ENCODE measurements at places on chromosomes 5 and 9.

GRCh38 chr9:113220467-113221002 lies 542 bp downstream of the FKBP15 start:
- DNase-seq, result peak; percentile 36

GRCh38 chr5:93431250-93431649 lies 149.8 kb downstream of the NR2F1-AS1 start:
- no peak for DNase-seq

DNA sequence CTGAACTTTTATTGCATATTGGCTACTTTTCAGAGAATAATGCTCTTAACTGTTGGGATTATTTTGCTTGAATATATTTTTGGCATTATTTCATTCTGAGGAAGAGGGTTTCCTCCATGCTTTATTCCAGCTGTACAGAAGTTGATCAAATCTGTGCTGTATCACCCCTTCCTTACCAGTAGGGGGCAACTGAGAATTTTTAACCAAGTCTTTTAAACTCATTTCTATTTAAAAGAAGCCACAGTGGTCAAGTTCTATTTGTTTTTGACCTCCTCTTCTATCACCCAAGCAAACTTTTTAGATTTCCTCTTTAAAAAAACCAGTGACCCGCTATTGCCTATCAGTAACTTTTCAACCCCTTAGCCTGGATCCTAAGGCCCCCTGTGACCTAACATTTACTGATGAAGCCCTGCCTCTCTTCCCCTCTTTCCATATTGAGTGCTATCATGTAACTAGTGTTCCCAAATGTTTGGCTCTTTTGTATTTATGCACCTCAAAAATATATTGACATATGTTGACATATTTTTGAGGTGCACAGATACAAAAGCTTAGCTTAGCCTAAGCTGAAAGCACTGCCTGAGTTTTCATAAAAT lies 80.6 kb downstream of the FBXO4 start:
- peak; percentile 21 for DNase-seq

DNA sequence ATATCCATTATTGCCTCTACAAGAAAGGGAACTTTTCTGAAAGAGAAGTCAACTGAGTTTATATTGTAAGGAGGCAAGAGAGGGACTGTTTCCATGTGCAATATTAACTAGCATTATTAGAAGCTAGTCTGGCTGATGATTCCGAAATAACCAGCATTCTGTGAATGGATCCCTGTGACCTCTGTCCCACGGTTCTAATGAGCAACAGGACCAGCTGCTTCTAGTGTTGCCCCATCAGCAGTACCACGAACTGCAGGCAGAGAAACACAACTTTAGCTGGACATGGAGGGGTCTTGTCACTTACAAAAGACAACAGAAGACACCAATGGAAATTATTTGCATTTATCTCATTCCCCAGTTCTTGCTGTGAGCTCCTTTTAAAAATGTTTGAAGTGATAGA lies 95.4 kb downstream of the MUSK start:
- no peak for DNase-seq

DNA sequence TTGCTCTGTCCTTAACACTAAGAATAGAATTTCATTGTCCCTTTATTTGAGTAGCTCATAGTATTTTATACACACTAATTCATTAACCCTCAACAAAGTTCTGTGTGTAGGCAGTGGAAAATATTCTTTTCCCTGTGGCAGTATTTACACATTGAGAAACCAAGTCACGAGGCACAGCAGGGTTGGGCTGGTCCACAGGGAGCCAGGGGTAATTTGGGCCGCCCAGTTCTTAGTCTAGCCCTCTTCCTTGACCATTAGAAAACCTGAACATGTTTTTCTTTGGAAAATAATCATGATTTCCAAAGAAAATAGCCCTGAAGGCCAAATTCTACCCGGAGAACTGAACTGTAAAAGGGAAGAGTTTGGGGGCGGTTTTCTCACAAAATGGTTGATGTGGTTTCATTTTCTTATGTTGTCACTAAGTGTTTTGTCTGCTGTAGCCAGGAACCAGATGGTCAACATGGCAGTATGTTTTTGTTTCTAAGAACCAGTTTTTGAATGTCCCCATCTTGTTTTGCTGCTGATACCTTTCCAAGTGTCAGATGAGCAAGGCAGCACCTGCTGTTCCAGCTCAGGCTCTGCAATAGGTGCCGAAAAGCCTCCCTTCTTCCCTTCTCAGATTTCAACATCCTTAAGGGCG lies 29.6 kb downstream of the ARHGEF28 start:
- DNase-seq, result no peak
